ENCODE measurements at places on chromosomes 13 and 19. TPM values are rescaled to one million over a fixed set of nuclear protein-coding genes. Genes with fewer than 3 reads are reported as not detected.

The NALCN gene
- total RNA-seq = 4.6 TPM

The C3 gene
- 0.70 TPM for total RNA-seq

The FLT3LG gene
- 5.0 TPM for total RNA-seq

The CNN2 gene
- 538 TPM for total RNA-seq

The GMIP gene
- 14.0 TPM for total RNA-seq

- peaks cover 18% of the 10 kb centered on the region for H3K27me3 ChIP-seq
- no peak for DNase-seq
- H3K36me3 ChIP-seq = no peaks in the 10 kb centered on the region
- H3K27ac ChIP-seq = no peak overlapping the region
Observed at GRCh38 chr19:1665565-1666047, 13.2 kb upstream of the TCF3 start.

GRCh38 chr13:113110852-113111315 lies 5.3 kb downstream of the F7 start:
- H3K4me3 ChIP-seq = no peak overlapping the region
- no peak overlapping the region for H3K27ac ChIP-seq
- no peaks in the 10 kb centered on the region for H3K36me3 ChIP-seq
- DNase-seq = no peak

DNA sequence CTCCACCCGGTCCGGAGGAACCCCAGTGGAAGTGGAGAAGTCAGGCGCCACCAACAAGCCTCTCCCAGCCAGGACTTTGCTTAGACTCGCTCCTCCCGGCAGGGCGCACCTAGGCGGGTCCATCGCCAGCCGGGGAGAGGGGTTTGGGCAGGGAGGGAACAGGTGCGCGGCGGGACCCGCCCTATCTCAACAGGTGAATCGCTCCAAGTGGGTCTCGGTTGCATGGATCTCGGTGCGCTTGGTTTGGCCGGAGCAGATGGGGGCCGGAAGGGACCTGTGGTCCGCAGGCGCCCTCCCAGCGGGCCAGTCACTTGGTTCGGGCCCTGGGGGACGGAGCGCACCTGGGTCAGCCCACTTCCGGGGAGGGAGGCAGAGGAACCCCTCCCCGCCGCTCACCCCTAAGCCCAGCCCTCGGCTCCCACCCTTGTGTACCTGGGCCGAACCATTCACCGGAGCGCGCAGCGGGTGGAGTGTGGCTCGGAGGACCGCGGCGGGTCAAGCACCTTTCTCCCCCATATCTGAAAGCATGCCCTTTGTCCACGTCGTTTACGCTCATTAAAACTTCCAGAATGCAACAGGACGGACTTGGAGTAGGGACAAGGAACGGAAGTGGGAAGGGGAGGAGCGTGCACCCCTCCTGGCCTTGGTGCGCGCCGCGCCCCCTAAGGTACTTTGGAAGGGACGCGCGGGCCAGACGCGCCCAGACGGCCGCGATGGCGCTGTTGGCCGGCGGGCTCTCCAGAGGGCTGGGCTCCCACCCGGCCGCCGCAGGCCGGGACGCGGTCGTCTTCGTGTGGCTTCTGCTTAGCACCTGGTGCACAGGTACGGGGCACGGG lies at the start of gene LSR:
LSR (plus strand) TSS at position 693 of the 836 bp plus-strand sequence; CDS start at position 714, 21 bp downstream.
- no peak for DNase-seq
- H3K4me1 ChIP-seq = no peaks in the 10 kb centered on the region
- no peak within 1 kb of the TSS for H3K4me3 ChIP-seq
- H3K27me3 ChIP-seq = peaks cover 39% of the 10 kb centered on the region

GRCh38 chr13:20424949-20425348 lies 100.7 kb downstream of the CRYL1 start:
- DNase-seq = no peak
- H3K36me3 ChIP-seq = no peaks in the 10 kb centered on the region
- H3K4me3 ChIP-seq = no peak overlapping the region
- no peak overlapping the region for H3K27ac ChIP-seq
- peaks cover 49% of the 10 kb centered on the region for H3K27me3 ChIP-seq
- H3K4me1 ChIP-seq = peaks cover 23% of the 10 kb centered on the region

DNA sequence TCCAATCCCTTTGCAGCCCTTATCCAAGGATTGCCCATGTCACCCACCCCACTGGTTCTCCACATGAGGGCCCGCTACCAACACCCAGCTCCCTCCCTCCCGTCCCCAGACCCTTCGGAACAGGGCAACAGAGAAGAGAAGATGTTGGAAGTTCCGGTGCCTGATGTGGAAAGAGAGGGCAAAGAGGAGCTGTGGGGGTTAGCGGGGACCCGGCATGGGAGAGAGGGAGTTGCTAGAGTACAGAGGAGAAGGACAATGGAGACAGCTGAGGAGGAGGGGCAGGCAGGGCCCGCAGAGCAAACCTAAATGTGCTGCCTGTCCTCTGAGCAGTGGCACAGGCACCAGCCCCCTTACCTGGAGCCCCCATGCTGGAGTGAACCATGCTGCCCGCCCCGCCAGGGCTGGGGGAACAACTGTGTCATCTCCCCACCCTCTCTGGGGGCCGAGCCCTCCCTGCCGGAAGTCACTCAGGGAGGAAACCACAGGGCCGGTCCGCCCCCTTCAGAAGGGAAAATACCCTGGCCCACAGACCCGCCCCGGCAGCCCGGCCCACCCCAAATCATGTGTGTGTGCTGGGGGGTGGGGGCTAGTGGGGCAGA lies at the start of gene POU2F2:
POU2F2 (minus strand) TSS at position 417 of the 599 bp plus-strand sequence; CDS start at position 382, 35 bp downstream.
- peaks cover 56% of the 10 kb centered on the region for H3K4me1 ChIP-seq
- peaks cover 4% of the 10 kb centered on the region for H3K27me3 ChIP-seq
- H3K27ac ChIP-seq = peak within 1 kb of the TSS; percentile 71
- H3K4me3 ChIP-seq = peak within 1 kb of the TSS; percentile 91
